ENCODE measurements at places on chromosomes 4 and X.

- DNase-seq = no peak
Measured at GRCh38 chr4:15531792-15532191, 62.1 kb downstream of the CC2D2A start.

- DNase-seq = no peak
Measured at GRCh38 chr4:147638365-147638764, 21.2 kb downstream of the TMEM184C start.

DNA sequence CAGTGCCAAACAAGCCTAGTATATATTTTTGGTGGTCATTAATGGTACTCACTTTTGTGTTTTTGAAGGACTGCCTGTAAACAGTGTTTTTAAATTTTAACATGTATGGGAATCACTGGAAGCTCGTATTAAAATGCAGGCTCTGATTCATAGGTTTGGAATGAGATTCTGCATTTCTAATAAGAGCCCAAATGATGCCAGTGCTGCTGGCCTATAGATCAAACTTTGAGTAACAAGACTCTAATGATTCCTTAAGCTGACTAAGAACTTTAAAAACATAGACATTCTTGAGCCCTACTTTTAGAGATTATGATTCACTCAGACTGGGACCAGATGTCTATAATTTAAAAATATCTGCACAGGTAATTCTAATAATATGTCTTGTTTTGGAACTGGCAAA is 823.2 kb upstream of the LCORL start:
- no peak for DNase-seq

GRCh38 chr4:36133086-36133485 is 111.2 kb downstream of the ARAP2 start:
- no peak for DNase-seq

- no peak for DNase-seq
Measured at GRCh38 chrX:125236955-125237354, 82.7 kb upstream of the TEX13C start.

- no peak for DNase-seq
Measured at GRCh38 chr4:36374836-36375511, 93.6 kb downstream of the DTHD1 start.

GRCh38 chr4:17335371-17335770 is 176.5 kb downstream of the QDPR start:
- no peak for DNase-seq

Measured in activated effector memory CD4-positive, alpha-beta T cell treated with Interleukin-2 at 50 U/mL for 16 hours (primary cell).